HFFc6 (cell line): ENCODE measurements at places on chromosomes 4 and X. TPM values are rescaled to one million over a fixed set of nuclear protein-coding genes. Genes with fewer than 3 reads are reported as not detected.
A peak's percentile ranks its signal among the peaks of the same experiment; 100 is the strongest.

- H3K27me3 ChIP-seq = peaks cover 4% of the 10 kb centered on the region; the same call in 1 of the 2 replicates
- peaks cover 8% of the 10 kb centered on the region for H3K4me1 ChIP-seq
- H3K36me3 ChIP-seq = peaks cover 14% of the 10 kb centered on the region
Measured at GRCh38 chr4:152045807-152046571, 285.2 kb upstream of the GATB start.

DNA sequence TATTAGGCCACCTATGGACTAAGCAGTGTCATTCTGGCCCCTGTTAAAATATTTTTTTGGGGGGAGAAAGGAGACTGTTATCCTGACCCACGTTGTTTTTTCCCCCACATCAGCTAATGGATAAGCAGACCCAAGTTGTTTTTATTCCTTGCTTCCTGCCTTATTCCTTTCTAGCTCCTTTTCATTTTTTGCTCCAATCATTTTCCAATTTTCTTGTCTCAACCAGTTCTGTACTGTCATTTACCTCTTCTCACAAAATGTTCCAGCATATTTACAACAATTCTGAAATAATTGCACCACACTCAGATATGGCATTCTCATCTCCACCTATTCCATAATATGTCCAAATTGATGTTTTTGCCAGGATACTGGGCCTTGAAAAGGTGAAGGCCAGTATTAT is 150.3 kb downstream of the NEXMIF start:
- H3K4me1 ChIP-seq = no peaks in the 10 kb centered on the region
- H3K27ac ChIP-seq = no peak overlapping the region
- no peak for DNase-seq
- no peak overlapping the region for H3K4me3 ChIP-seq

Gene MAGEA1
- total RNA-seq = not detected in 3 replicates

DNA sequence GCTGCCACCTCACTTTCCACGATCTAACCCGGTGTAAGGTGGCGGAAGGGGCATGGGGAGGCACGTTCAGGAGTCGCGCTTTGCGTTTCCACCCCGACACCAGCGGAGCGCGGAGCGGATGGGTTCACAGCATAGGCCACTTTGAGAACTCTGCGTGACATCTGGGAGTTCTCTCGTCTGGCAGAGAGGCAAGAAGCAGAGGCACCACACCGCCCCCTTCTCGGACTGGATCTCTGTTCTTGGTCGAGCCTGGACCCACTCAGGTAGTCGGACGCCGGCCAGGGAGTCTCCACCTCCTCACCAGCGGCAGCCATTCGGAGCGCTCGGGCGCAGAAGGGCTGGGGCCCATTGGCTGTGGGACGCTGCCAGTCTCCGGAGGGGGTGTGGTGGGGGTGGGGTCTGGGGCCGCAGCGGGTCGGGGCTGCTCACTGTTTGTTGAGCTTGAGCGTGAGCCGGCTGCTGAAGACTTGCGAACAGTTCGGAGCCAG is at the start of gene DACH2:
Gene DACH2, plus strand, starts transcription at position 428 of the 488 bp plus-strand sequence.
- peaks cover 12% of the 10 kb centered on the region for H3K27me3 ChIP-seq
- peak within 1 kb of the TSS; percentile 43; the same call in 1 of the 2 replicates for H3K4me3 ChIP-seq
- H3K27ac ChIP-seq = no peak within 1 kb of the TSS
- H3K4me1 ChIP-seq = peaks cover 7% of the 10 kb centered on the region; the same call in 1 of the 2 replicates
- peaks cover 5% of the 10 kb centered on the region; the same call in 1 of the 2 replicates for H3K36me3 ChIP-seq

GRCh38 chrX:53190363-53190960 is 34.5 kb downstream of the KDM5C start:
- H3K27me3 ChIP-seq = no peaks in the 10 kb centered on the region; the same call in 1 of the 2 replicates
- peak overlapping the region; percentile 56 for H3K27ac ChIP-seq
- no peak overlapping the region for H3K4me3 ChIP-seq
- DNase-seq = no peak
